Suprapubic skin (tissue), 4 donors: ENCODE measurements at places on chromosomes 3 and 15.

GRCh38 chr15:51128701-51129100 lies 34.0 kb upstream of the TNFAIP8L3 start:
- DNase-seq, result no peak

DNA sequence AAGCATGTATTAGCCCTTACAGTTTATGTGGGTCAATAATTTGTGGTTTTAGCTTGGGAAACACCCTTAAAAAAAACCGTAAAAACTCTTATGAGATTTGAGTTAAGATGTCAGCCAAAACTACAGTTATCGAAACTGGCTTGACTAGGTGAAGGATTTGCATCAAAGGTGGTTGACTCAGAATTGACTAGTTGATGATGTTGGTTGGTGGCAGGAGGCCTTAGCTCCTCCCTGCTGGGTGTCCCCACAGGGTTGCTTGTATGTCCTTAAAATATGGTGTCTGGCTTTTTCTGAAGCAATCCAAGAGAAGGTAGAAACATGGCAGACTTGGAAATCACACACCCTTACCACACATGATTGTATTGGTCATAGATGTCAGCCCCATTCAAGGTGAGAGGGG lies 305.1 kb downstream of the ROBO2 start:
- DNase-seq, result no peak

GRCh38 chr15:58908550-58909309 lies 24.7 kb downstream of the SLTM start:
- no peak for DNase-seq

DNA sequence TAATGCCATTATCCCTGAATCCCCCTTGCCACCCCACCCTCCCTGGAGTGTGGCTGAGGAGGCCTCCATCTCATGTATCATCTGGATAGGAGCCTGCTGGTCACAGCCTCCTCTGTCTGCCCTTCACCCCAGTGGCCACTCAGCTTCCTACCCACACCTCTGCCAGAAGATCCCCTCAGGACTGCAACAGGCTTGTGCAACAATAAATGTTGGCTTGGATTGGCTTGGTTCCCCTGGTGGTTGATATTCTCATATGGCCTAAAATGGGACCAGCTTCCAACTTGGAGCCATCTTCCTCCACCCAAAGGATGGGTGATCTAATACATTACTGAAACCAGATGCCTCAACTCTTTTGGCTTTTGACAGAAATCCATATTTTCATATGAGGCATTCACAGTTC lies 34.9 kb downstream of the VIPR1 start:
- DNase-seq, result no peak

DNA sequence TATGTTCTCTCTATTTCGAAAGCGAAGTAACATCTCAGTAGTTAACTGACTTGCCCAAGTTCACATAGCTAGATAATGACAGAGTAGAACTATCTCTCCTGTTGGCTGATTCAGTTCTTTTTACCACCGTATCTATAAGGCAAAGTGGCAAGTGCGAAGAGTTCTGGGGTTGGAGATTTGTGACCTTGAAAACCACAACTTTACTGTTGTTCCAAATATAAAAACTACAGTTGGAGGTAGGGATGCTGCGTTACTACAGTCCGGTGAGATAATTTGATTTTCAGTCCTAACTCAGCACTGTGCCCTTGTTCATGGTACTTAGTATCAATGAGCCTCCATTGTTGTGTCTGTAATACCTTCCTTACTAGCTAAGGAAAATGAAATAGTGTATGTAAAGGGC lies 71.2 kb upstream of the GOLGA8B start:
- no peak for DNase-seq

DNA sequence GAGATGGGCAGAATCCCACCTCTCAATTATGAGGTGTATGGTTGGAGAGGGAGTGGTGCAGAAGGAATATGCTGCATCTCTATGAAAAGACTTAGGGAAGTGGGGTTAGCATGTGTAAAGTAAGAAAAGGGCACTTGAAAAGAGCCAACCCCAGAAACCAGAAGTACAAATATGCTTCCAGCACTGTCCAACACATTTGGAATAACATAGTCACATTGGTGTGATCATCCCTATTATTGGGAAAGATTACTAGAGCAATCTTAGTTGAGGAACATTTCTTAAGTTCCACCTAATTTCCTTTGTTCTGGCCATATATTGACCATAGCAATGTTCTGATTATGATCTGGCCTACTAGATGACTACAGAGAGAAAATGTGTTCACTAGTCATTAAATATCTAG lies 34.3 kb downstream of the HMG20A start:
- DNase-seq, result no peak
